ENCODE measurements at places on chromosomes 12 and 14.

- no peak for DNase-seq
Measured at GRCh38 chr14:32635061-32635719, 303.5 kb upstream of the NPAS3 start.

DNA sequence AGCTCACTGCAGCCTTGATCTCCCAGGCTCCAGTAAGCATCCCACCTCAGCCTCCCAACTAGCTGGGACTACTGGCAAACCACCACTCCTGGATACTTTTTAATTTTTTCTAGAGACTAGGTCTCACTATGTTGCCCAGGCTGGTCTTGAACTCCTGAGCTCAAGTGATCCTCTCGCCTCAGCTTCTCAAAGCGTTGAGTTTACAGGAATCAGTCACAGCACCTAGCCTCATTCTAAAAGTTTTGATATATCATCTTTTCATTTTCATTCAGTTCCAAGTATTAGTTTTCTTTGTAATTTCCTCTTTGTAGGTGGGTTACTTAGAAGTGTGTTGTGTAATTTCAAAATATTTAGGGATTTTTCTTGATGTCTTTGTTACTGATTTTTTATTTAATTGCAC lies 9.6 kb downstream of the CBX5 start:
- no peak for DNase-seq

GRCh38 chr14:69055999-69056788 lies 77.1 kb upstream of the ACTN1 start:
- no peak for DNase-seq

- DNase-seq, result no peak
Measured at GRCh38 chr14:30337456-30337855, 221.5 kb upstream of the G2E3 start.

GRCh38 chr12:110102255-110102654 lies 21.9 kb upstream of the IFT81 start:
- peak; percentile 14 for DNase-seq

- DNase-seq, result no peak
Measured at GRCh38 chr14:106414464-106414863, 888.1 kb downstream of the TMEM121 start.

DNA sequence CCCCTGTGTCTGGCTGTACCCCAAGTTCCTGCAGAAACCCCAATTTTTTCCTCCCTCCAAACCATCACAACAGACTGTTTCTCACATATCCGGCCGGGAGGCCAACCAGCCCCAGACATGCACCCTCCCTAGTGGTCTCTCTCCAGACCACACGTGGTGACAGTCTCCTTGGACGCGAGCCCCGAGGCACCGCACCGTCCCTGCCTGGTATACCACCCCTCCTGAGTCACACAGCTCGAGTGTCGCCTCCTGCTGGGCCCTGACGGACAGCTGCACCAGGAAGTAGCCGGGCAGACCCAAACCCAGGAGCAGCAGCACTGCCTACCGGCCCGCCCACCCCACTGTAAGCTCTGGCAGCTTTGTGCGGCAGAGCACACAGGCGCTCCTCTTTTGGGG lies 97.4 kb downstream of the RFLNA start:
- DNase-seq, result no peak

All from central memory CD4-positive, alpha-beta T cell (primary cell).